T47D (cell line): ENCODE measurements at places on chromosomes 6 and 20.

GRCh38 chr20:58691773-58692578 is 624 bp upstream of the NPEPL1 start:
- no peak for DNase-seq

DNA sequence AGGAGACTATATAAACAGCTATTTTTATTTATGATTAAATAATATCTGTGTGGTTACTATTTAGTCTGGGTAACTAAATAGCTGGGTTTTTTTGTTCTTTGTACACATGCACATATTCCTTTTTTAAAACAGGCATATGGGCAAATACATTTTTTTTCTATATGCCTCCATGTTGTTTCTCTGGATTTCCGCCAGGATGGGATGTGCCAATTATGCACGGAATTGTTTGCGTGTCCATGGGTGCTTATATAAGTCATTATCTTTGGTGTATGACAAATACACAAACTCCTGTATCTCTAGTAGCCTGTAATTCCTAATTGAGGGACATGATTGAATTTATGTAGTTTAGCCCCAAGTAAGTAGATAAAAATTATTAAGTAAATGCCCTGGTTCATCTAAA is 226.9 kb downstream of the BCKDHB start:
- no peak for DNase-seq

GRCh38 chr6:44052419-44053023 is 74.7 kb downstream of the MRPL14 start:
- DNase-seq: peak; percentile 79

DNA sequence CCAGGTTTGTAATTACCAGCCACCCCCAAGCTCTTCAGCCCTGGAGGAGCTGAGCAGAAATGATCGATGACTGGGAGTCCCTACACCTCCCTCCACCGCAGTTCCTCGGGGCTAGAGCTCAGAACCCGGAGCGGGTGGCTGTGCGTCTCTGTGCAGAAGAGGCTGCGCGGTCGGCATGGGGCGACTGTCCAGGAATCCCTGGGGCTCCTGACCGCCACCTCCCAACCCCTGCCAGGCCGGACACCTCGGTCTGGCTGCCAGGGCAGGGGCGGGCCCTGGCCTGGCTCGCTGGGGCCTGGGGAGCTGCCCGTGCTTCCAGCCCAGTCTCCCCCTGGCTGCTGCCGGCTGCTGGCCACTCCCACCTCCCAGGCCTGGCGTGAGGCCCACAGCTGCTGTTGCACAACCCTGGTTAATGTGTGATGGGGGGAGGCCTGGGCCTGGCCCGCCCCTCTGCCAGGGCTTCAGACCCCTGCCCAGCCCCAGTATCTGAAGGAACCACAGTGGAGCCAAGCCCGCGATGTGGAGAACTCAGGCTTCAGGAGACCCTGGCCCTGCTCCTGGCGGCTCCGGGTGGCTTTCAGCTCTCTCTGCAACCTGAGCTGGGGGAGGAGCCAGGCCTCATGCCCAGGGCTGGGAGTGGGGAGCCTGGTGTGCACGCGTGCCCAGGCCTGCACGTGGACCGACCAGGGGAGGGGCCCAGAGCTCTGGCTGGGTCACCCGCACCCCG is 1.2 kb downstream of the SLC2A4RG start:
- DNase-seq: peak; percentile 96

DNA sequence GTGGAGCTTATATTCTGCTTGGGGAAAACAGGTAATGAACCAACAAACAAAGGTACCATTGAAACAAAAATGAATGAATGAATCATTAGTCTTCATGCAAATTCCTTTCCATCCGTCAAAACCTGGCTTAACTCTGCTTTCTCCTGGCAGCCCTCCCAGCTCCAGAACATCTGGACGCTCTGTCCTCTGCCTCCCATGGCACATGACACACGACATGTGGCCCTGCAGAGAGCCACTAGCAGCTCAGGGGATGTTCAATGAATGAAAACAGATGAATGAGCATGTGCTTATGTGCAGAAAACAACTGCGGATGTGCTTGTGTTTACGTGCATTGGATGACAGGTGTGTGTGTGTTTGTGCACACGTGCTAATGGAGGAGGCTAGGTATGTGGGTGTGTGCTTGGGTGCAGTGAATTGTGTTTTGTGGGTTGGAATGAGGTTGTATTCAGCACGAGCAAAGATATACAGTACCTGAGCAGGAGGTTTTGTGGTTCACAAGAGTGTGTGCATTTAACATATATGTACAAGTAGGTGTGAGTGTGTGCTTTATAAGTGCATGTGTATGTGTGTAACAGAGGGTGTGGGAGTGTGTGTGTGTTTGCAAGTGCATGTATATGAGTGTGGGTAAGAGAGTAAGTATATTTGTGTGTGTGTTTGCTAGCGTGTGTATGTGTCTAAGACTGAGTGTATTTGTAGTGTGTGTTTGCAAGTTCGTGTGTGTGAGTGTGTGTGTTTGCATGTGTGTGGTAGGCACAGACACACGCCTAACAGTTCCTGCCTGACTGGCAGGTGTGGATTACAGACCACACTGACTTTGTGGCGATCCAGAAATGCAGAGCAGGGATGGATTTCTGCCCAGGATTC is 374.1 kb upstream of the SULF2 start:
- no peak for DNase-seq

GRCh38 chr6:43207286-43207685 is 22.0 kb downstream of the DNPH1 start:
- DNase-seq: no peak

DNA sequence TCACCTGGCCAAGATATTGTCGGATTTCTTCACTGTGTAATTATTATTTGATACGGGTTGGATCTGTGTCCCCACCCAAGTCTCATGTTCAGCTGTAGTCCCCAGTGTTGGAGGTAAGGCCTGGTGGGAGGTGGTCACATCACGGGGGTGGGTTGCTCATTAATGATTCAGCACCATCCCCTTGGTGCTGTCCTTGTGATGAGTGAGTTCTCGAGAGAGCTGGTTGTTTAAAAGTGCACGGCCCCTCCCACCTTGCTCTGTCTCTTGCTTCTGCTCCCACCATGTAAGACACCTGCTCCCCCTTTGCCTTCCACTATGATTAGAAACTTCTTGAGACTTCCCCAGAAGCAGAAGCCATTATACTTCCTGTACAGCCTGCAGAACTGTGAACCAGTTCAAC is 173.9 kb upstream of the PMEPA1 start:
- no peak for DNase-seq

- DNase-seq: no peak
Measured at GRCh38 chr6:152148412-152148811, 340.9 kb downstream of the ESR1 start.

- no peak for DNase-seq
Measured at GRCh38 chr6:162385980-162386379, 341.6 kb downstream of the PRKN start.

DNA sequence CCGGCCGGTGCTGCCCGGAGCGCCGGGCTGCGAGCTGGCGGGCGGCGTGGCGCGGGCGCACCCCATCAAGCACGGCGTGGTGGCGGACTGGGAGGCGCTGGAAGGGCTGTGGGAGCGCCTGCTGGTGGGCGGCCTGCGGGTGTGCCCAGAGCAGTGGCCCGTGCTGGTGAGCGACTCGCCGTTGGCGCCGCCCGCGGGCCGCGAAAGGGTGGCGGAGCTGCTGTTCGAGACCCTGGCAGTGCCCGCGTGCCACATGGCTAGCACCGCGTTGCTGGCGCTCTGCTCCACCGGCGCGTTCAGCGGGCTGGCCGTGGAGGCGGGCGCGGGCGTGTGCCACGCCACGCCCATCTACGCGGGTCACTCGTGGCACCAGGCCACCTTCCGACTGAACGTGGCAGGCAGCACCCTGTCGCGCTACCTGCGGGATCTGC is 517 bp downstream of the ACTL10 start:
- no peak for DNase-seq

DNA sequence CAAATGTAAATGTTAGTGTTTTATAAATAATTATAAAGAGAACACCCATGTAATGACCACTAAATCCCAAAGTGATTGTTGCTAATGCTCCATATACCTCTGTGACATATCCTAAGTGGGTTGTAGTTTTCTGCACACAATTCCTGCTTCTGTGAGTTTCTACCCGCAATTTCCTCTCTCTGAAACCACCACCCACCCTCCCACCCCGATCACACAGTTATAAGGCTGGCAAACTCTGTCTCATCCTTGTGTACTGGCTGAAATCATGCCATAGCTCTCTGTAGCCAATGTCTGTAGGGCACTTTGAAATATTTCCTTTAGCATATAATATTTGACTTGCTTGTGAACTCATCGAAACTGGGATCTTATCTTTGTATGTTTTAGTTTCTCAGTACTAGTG is 236.6 kb downstream of the PLCB1 start:
- DNase-seq: peak; percentile 30

- DNase-seq: peak; percentile 11
Measured at GRCh38 chr6:162119341-162119740, 608.2 kb downstream of the PRKN start.

GRCh38 chr6:47455533-47456209 is 21.9 kb upstream of the CD2AP start:
- DNase-seq: no peak

GRCh38 chr6:36248980-36249379 is 20.9 kb upstream of the PNPLA1 start:
- peak; percentile 54 for DNase-seq

DNA sequence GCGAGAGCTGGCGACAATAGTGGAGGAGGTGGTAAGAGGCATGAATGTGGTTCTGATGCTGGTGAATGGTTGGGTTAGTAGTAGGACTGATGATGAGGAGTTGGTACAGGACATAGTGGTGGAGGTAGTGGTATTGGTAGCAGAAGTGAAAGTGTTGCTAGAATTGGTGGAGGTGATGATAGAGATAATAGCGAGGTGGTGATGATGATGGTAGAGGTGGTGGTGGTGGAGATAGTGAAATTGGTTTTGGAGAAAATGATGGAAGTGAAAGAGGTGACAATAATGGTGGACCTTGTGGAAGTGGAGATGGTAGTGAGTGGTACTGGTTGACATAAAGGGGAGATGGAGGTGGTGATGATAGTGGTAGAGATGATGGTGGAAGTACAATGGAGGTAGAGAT is 360.2 kb upstream of the JAG1 start:
- DNase-seq: no peak

DNA sequence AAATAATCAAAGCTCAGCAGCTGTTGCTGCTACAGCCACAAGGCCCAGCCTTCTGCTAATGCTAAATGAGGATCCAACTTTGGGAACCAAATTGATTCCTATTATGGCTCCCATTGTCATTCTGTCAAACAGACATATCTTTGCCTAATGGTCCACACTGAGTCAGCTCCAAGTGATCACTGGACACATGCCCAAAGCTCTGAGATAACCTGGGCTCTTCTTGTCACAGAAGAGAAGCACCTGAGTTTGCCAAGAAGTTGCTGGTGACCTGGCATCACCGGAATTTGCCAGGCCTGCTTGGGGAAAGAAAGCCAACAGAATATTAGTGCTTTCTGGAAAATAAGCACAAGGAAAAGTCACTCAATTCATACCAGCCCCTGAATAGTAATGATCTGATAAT is 5.8 kb downstream of the TNFRSF21 start:
- no peak for DNase-seq

DNA sequence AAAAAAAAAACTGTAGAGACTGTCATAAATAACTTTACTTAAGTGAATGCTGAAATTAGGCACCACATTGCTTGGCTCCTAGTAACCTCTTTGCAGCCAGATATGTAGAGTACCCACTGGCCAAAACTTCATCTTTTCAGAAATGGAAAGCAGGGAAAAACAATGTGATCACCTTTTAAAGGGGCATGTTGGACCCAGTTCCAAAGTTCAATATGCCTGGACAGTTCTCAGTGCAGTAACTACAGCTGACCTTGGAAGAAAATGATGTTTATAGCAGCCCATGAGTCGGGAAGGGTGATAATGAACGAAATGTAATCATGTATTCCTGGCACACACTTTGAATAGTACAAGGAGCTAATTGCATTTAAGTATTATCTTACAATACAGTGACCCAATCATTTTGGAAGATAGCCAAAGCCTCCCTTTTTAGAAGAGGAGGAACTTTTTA is 93.6 kb upstream of the TAB2 start:
- DNase-seq: no peak

GRCh38 chr6:43926634-43927531 is 156.9 kb downstream of the VEGFA start:
- DNase-seq: peak; percentile 23

GRCh38 chr6:105981002-105981887 is 104.9 kb upstream of the PRDM1 start:
- DNase-seq: no peak

- no peak for DNase-seq
Measured at GRCh38 chr6:27761391-27761790, 150.8 kb downstream of the OR2B2 start.

DNA sequence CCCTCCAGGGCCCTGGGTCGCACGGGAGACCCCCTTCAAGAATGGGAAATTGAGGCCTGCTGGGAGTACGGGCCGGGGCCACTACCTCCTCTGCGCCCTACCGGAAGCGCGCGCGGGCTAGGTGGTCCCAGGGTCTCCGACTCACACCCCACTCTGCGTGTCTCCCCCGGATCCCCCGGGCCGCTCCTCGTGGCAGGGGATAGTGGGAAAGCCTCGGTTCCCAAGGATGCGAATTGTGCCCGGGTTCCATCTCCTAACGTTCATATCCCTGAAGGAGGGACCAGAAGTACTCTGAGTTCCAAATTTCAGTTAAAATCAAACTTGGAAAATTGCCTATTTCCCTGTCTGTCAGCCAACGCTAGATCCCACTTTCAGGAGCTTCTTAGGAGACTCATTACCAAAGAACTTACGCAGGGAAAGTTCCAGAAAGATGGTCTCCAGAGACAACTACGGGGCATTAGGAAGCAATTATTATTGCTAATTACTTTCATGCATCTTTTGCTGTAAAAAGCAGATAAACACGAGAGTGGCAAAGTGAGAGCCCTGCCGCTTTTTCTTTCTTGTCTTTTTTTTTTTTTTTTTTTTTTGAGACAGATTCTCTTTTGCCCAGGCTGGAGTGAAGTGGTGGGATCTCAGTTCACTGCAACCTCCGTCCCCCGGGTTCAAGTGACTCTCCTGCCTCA is 858 bp downstream of the FAM83D start:
- no peak for DNase-seq

- DNase-seq: no peak
Measured at GRCh38 chr20:45578231-45578630, 853 bp downstream of the WFDC8 start.

DNA sequence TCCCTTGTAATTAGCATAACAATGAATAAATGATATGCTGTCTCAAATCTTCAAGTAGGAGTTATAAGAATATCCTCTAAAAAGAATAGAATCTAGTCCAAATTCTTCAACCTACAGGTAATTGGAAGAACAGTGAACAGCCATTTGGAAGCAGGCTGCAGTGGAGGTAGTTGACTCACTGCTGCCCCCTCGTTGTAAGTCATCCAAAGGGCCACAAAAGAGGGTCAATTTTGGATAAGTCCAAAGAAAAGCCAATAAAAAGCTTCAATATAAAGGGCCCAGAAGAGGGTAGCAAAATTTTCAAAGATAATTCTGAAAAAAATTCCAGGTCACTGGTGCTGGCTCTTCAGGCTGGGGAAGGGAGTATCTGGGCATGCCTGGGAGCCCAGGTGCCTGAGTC is 60.8 kb upstream of the SSTR4 start:
- no peak for DNase-seq
